ENCODE measurements at places on chromosomes 5 and 9. TPM values are rescaled to one million over a fixed set of nuclear protein-coding genes. Genes with fewer than 3 reads are reported as not detected.

- H3K4me3 ChIP-seq = peak overlapping the region; percentile 96
- no peaks in the 10 kb centered on the region for H3K36me3 ChIP-seq
- H3K27ac ChIP-seq = peak overlapping the region; percentile 93
These were observed 1.2 kb downstream of the RIC1 start for GRCh38 chr9:5630081-5630507.

- H3K27me3 ChIP-seq = no peaks in the 10 kb centered on the region
- H3K4me3 ChIP-seq = no peak overlapping the region
- H3K36me3 ChIP-seq = no peaks in the 10 kb centered on the region
- H3K27ac ChIP-seq = no peak overlapping the region
- H3K4me1 ChIP-seq = no peaks in the 10 kb centered on the region
- no peak for DNase-seq
These were observed 155.7 kb upstream of the GPR151 start for GRCh38 chr5:146671561-146672295.

DNA sequence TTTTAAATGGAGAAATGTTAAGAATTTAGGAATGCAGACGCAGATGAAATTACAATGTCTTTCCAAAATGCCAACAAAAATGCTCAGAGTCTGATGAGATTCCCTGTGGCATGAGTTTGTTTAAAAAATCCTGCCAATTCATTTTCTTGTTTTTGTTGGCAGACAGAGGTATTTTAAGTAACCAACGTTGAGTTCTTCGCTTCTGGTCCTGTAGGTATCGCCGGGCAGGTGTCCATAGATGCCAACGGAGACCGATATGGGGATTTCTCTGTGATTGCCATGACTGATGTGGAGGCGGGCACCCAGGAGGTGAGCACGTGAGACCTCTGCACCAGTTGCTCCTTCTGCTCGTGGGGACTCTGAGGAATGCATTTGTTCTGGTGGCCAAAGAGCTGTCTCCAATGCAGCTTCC is 69.4 kb downstream of the NPR3 start:
- peak overlapping the region; percentile 49 for H3K27ac ChIP-seq
- H3K4me3 ChIP-seq = no peak overlapping the region
- H3K27me3 ChIP-seq = no peaks in the 10 kb centered on the region
- no peaks in the 10 kb centered on the region for H3K36me3 ChIP-seq

- H3K4me3 ChIP-seq = no peak overlapping the region
- no peaks in the 10 kb centered on the region for H3K36me3 ChIP-seq
- H3K4me1 ChIP-seq = no peaks in the 10 kb centered on the region
- H3K27me3 ChIP-seq = no peaks in the 10 kb centered on the region
These were observed 1024.8 kb downstream of the TLE1 start for GRCh38 chr9:80664327-80665210.

GRCh38 chr9:505741-506059 is 291.0 kb downstream of the DOCK8 start:
- H3K4me3 ChIP-seq = peak overlapping the region; percentile 51
- no peaks in the 10 kb centered on the region for H3K27me3 ChIP-seq
- no peaks in the 10 kb centered on the region for H3K36me3 ChIP-seq
- H3K27ac ChIP-seq = peak overlapping the region; percentile 68
- peaks cover 23% of the 10 kb centered on the region for H3K4me1 ChIP-seq

GRCh38 chr9:105173306-105173705 is 71.1 kb upstream of the SLC44A1 start:
- no peak overlapping the region for H3K4me3 ChIP-seq
- H3K27ac ChIP-seq = no peak overlapping the region
- no peaks in the 10 kb centered on the region for H3K4me1 ChIP-seq
- DNase-seq = no peak
- H3K27me3 ChIP-seq = no peaks in the 10 kb centered on the region
- H3K36me3 ChIP-seq = no peaks in the 10 kb centered on the region

DNA sequence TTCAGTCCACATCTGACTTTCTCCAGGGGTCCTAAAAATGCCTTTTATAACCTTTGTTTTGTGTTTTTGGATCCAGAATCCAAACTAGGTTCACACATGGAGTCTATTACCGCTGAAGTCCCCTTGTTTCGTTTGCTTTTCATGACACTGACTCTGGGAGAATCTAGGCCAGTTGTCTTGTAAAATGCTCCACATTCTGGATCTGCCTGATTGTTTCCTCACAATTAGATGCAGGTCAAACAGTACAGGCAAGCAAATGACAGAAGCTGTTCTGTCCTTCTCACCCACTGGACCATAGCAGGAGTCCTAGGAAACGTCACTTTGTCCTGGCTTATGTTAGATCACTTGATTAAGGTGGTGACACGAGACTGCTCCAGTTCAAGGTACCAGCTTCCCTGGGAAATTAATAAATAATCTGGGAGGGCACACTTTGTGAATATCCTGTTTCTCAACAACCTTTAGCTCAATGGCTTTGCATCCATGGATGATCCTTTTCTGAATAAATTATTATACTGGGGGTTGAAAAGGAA is 34.1 kb downstream of the FABP6 start:
- peak overlapping the region; percentile 48 for H3K27ac ChIP-seq
- H3K36me3 ChIP-seq = no peaks in the 10 kb centered on the region
- DNase-seq = no peak

DNA sequence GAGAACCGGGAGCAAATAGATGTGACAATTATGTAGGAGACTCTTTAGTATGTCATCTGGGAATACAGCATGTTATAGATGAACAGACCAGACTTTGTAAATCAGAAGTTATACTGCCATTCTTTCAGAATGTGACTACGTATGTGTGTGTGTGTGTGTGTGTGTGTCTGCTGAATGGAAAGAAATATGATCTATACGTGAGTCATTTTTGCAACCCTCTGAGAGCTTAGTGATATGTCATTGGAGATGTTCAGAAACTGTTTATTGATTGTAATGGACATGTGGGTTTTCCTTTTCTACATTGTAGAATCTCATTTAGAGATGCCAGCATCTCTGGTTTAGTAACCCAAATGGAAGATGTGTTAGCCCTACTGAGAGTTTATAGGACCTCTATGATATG is 731.5 kb downstream of the TLE1 start:
- no peak overlapping the region for H3K4me3 ChIP-seq
- H3K27ac ChIP-seq = no peak overlapping the region
- H3K27me3 ChIP-seq = no peaks in the 10 kb centered on the region

The TSSK1B gene
- 0.25 TPM for total RNA-seq

Measured in thyroid gland (tissue), 4 donors.